Renal cortical epithelial cell (primary cell): ENCODE measurements at places on chromosomes 11 and 22. TPM values are rescaled to one million over a fixed set of nuclear protein-coding genes. Genes with fewer than 3 reads are reported as not detected.

Gene MICAL2
- total RNA-seq, result 266 and 361 TPM in 2 replicates

Gene FXYD6
- 0.20 and 1.0 TPM in 2 replicates for total RNA-seq

Gene SLN
- 2.4 and 12.9 TPM in 2 replicates for total RNA-seq

Gene RAB39A
- 0.10 TPM in 1 of 2 replicates, not detected in the other for total RNA-seq

GRCh38 chr11:119635041-119635740, 93.8 kb downstream of the NECTIN1 start:
- no peak for DNase-seq

- DNase-seq, result no peak
Observed at GRCh38 chr11:12706545-12707499, 32.6 kb downstream of the TEAD1 start.

- DNase-seq, result peak; percentile 45
Observed at GRCh38 chr11:121578251-121578976, 125.6 kb upstream of the SORL1-AS1 start.

- DNase-seq, result peak; percentile 10
Observed at GRCh38 chr11:104531075-104531474, 367.1 kb upstream of the PDGFD start.

DNA sequence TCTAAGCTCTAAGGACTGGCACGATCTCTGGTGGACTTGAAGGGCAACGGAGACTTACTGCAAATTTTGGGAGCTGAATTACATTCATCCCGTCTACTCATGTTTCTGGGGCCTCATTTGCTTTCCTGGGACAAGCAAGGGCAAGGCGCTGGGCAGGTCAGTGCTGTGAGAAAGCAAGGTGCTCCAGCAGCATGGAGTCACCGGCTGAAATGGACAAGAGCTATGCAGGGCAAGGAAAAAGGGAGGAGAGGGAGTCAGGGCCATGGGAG, 25.6 kb downstream of the FLI1 start:
- DNase-seq, result no peak

DNA sequence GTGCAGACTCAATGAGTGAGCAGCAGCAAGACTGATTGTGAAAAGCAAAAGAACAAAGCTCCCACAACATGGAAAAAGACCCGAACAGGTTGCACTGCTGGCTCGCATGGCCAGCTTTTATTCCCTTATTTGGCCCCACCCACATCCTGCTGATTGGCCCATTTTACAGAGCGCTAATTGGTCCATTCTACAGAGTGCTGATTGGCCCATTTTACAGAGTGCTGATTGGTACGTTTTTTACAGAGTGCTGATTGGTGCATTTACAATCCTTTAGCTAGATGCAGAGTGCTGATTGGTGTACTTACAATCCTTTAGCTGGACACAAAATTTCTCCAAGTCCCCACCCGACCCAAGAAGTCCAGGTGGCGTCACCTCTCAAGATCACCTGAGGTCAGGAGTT, 15.3 kb upstream of the SLC25A1 start:
- no peak for DNase-seq

DNA sequence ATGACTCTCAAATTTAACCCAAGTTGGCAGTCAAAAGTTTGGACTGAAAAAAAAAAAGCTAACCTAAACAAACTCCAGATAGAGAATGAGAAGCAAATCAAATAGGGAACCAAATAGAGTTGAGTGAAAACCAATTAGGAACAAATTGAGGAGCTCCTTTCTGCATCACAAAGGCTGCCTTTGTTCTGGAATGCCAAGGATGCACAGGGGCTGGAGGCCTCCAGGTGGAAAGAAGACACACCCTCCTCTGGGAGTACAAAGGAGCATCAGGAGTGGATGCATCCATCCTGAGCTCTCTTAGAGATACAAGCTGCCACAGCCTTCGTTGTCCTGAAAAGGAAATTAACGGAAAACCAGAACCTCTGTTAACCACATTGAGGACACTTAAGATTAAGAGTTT, 73.3 kb downstream of the MRGPRX1 start:
- DNase-seq, result no peak
